ENCODE measurements at places on chromosomes 3 and 15.

GRCh38 chr3:40623567-40623966, 98.8 kb downstream of the ZNF621 start:
- peak; percentile 6 for DNase-seq

GRCh38 chr3:157520485-157521150, 17.4 kb upstream of the VEPH1 start:
- no peak for DNase-seq

- DNase-seq = no peak
Measured at GRCh38 chr15:29835301-29835700, 13.0 kb upstream of the TJP1 start.

DNA sequence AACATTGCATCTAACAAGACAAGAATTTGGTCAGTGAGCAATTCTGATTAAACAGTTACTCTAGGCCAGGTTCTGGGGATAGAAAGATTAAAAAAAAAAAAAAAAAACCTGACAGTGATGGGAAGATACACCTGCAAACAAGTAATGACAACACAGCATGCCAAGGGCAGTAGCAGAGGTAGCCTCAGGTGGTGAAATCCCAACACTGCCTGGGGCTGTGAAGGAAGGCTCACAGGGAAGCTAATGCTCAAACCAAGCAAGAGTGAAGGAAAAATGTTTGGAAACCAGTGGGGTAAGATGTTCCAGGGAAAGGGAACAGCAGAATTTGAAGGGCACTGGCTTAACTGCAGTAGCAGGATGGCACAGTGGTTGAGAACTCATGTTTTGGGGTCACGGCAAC, 8.9 kb downstream of the RTP2 start:
- DNase-seq = no peak

GRCh38 chr15:78420220-78420619, 17.8 kb upstream of the IREB2 start:
- no peak for DNase-seq

- no peak for DNase-seq
Measured at GRCh38 chr3:194494951-194495374, 8.2 kb upstream of the ATP13A3 start.

DNA sequence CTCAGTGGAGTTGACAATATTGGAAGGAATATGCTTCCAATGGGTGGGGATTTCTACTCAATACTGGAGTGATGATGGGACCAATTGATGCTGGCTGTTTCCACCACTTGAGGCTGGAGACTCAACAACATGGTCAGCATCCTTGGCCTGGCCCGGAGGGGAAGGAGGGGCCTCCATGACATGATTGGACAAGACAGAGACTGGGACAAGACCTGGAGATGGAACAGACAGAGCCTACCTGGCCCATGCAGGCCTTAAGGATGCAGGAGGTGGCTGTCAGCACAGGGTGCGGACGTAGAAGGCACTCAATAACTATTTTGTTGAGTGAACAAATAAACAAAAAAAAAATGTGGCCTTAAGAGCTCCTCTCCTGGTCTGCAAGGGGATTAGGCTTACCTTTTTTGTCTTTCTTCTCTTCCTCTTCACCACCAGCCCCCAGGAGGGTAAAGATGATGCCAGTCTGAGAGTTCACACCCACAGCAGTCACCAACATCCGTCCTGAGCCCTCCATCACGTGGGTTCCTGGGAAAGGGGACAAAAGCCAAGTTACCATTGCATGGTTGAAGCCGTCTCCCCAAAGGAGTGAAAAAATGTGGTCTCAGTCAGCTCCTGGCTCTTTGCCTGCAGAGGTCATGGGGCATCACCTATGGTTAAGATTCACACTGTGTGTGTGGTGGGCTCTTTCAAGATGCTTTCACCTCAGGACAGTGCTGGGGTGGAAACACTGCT, 67.1 kb upstream of the SEC13 start:
- DNase-seq = no peak

DNA sequence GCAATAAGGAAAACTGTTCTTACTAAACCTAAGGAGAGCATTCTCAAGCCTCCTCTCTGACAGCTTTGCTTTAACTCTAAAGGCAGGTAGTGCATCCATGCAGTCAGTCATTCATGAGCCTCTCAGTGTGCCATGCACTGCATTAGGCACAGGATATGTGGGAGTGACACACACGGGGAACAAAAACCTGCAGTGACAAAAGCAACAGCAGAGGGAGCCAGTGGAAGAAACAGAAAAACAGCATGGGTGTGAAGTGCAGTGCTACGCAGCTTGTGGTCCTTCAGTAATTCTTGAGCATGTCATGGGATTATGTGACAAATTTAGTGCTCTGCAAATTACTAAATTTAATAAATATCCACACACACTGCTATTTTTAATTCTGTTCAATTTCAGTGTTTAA, 230.7 kb downstream of the BBX start:
- peak; percentile 29 for DNase-seq

GRCh38 chr3:56894881-56895431, 93.2 kb upstream of the ARHGEF3 start:
- DNase-seq = peak; percentile 53

DNA sequence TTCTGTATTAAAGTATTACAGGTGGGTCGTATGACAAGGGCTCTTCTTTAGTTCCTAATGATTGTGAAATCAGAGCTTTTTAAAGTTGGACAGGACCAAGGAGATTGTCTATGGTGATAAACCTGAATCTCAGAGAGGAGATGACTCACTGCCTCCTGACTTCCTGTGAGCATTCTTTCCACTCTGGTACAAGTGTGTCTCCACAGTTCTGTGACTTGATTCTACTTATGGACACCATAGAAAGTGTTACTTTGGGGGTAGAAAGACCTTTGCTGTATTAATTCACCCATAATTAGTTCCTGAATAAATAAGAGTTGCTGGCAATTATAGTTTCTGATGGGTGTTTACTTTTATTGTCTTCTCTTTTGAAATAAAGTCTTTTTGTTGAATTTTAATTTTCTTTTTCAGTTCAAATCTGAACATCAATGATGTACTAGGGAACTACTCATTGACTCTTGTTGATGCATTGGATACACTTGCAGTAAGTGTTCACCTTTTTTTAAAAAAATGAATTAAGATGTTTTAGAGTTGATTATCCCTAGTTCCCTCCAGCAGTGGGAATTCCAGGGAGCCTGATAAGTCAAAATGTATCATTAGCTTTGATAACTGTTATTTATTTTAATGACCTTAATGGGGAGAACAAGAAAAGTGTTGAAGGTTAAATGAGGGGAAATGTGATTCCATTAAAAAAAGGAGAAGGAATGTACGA, 7.4 kb downstream of the EDEM1 start:
- DNase-seq = peak; percentile 41

GRCh38 chr15:39513936-39514335, 66.9 kb upstream of the THBS1 start:
- no peak for DNase-seq

DNA sequence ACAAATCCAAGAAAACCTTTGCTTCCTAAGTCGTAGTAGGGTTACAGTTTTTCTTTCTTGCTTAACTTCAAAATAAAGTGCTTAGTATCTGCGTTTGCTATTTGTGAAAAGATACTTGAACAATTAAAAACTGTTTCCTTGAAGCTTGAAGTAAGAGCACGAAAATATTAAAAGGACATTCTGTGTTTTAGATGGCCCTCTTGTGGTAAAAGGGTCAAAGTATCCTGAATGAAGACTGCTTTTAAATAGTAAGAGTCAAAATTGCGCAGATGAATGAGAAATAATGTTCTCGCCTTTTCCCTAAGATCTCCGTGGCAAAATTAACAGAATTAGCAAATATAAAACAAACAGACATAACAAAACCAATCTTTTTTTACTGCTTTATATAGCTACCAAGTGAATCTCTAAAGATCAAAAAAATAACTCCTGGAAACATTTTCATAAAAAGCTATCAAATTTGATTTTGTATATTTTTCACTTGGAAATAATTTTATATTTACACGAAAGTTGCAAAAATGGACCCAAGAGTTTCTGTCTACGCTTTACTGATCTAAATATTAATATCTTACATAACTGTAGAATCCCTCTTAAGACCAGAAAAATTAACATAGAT, 175.4 kb downstream of the MBNL1 start:
- no peak for DNase-seq

- DNase-seq = peak; percentile 16
Measured at GRCh38 chr3:99659032-99659431, 20.6 kb downstream of the COL8A1 start.

- DNase-seq = no peak
Measured at GRCh38 chr3:146476094-146476740, 6.9 kb upstream of the PLSCR2 start.

DNA sequence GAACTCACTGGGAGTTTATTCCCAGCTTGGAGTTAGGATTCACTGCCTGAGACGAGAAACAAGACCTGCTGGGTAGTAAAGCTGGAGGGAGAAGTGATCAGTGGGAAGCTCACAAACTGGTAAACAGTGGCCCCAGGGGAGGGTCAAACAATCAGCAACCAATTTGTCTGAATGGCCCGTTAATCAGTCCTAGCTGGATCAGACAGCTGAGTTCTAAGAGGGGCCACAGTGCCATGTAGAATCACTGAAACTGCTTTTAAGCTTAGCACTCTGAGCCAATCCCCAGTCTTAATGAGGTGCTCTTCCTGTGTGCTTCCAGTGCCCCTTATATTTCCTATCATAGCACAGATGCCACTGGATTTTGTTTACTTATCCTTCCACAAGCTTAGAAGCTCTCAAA, 591.7 kb downstream of the RSL24D1 start:
- no peak for DNase-seq

GRCh38 chr3:39432342-39432741, 25.8 kb downstream of the RPSA start:
- DNase-seq = no peak

DNA sequence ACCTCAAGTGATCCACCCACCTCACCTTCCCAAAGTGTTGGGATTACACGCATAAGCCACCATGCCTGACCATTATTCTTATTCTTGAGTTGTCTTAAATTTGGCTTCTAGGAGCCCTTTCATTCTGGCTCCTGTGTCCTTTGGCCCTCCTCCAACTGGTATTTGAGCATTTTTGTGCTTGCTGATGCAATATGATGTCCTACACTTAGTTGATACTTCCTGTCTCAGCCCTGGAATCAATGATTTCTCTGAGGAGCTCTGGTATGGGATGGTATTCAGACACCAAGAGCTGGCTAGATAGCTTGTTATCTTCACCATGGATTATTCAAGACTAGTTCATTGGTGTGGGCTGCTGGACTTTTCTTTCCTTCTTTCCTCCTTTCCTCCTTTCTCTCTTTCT, 25.4 kb downstream of the ZNF621 start:
- no peak for DNase-seq

DNA sequence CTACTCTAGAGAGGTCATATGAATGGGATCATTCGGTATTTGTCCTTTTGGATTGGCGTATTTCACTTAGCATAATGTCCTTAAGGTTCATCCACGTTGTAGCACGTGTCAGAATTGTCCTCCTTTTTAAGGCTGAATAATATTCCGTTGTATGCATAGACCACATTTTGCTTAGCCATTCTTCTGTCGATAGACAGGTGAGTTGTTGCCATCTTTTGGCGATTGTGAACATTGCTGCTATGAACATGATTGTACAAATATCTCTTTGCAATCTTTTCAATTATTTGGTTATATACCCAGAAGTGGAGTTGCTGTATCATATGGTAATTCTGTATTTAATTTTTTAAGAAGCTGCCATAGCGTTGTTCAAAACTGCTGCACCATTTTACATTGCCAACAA, 52.4 kb upstream of the GOLGA8J start:
- no peak for DNase-seq

DNA sequence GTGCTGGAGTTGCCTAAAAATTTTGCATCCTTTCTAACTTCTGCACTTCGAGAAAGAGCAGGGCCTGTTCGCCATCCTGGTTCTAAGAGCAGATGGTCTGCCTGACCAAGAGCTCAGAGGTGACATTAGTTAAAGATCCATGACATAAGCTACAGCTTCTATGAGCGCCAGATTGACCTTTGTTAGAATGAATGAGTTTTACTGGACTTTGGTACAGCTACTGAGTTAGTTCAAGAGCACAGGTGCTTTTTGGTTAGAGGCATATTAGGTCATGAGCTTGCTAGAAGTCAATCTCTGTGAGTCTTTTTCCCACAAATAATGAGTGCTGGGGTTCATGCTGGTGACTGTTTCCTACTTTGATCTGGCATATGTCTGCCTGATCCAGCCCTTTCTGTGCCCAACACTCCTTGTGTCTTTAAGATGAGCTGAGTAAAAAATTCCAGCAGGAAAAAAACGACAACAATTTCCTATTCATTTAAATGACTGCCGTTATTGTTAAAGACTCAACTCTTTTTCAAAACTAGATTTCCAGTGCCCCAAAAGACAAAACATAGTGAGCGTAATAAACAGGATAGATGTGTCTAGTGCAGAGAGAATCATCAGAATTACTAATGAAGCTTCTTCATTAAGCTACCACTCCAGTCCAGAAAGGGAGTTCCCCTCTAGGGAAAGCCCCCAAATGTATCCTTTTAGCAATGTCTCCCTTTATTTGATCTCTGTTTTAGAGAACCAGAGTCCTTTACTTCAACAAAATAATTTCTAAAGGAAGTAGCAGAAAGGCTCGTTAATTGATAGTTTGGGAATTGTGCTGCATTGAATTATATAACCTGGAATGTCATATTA, 152.9 kb downstream of the SLCO3A1 start:
- DNase-seq = no peak

DNA sequence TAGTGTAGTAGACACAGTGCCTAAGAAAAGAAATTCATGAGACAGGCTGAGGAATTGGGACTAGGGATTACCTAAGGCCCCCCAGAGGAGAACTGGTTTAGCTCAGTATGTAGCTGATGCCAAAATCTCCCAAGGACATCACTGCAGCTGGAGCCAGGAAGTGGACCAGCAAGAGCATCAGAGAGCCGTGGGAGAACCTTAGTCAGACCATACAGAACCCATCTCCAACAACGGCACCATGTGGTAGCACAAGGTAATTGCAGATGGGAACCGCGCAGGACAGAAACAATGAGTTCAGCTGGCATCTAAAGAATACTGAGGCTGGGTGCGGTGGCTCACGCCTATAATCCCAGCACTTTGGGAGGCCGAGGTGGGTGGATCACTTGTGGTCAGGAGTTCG, 81.7 kb downstream of the WNT5A start:
- peak; percentile 6 for DNase-seq

GRCh38 chr15:81274931-81275707, 48.8 kb downstream of the STARD5 start:
- DNase-seq = peak; percentile 88

DNA sequence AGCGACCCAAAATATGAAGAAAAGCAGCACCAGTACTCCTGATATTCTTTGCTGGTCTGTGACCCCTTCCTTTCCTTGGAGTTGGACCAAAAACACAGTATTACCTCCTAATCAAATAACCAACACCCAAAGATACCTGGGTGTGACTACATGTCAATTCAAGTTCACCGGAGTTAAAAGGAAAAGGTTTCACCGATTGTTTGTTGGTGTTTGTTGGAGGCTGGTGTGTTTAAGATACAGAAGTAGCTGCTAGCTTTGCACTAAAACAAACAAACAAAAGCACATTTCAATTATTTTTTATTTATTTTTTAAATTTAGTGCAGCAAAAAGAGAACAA, 81.5 kb downstream of the MYO1E start:
- DNase-seq = no peak

DNA sequence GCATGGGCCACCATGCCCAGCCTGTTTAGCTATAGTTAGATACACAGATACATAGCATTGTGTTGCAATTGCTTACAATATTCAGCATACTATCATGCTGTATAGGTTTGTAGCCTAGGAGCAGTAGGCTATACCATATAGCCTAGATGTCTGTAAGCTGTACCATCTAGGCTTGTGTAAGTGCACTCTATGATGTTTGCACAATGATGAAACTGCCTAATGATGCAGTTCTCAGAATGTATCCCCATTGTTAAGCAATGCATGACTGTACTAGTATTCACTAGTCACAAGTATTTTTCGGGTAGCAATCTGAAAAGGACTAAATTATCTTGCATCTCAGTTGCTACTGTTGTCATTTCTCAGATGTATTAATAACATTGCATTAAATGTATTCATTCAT, 16.0 kb downstream of the PIGB start:
- no peak for DNase-seq

GRCh38 chr15:90840954-90841353, 27.4 kb upstream of the FURIN start:
- no peak for DNase-seq

Measured in stimulated activated CD4-positive, alpha-beta T cell treated with anti-CD3 and anti-CD28 coated beads, Interleukin-15, amount 100 ng/mL, for 24 hours (primary cell).